ENCODE measurements at places on chromosomes 5 and 9. TPM values are rescaled to one million over a fixed set of nuclear protein-coding genes. Genes with fewer than 3 reads are reported as not detected.

DNA sequence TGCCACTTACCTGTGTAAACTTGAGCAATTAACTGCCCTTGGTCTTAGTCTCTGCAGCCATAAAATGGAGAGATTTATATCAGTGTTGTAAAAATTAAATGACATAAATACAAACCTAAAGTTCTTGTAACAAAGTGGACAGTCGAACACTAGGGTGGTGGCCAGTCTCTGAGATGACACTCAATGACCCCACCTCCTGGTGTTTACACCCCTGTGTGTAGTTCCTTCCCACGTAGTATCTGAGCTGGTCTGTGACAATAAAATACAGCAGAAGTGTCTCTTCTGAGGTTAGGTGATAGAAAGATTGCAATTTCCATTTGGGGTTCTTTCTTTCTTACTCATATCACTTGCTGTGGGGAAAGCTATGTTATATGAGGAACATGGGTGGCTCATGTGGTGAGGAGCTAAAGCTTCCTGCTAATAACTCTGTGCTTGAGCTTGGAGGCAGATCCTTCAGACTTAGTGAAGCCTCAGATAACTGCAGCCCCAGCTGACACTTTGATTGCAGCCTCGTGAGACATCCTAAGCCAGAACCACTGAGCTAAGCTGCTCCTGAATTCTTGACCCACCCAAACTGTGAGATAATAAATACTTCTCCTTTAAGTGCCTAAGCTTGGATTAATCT, 173.4 kb upstream of the CHD1 start:
- no peak for DNase-seq

DNA sequence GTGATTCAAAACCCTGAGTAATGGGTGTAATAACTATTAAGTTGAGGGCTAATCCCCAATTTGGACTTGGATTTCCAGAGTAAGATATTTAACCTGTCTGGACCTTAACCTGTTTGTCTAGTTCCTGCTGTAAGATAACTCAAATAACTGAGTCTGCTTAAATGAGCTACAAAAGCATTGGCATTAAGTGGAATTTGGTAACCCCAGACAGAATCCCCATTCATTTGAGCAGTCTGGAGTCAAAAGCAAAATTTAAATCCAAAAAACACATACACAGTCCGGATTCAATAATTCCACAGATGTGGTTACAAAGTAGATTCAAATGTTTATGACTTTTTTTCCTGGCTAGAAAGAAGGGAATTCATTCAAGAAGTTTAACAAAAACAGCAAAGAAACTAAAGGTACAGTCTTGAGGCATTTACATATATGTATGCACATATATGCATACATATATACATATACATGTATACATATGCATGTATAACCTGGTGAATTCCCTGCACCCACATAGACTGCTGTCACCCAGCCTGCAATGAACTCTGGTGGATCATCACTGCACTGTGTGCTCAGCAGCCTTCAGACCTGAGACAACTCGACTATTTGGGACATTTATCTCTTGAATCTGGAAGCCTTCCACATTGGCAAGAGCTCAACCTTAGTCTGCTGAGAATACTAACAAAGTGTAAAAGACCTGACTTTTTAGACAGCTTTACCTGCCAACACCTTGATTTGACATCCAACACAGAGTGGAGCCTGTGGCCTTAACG, 205.4 kb downstream of the LURAP1L start:
- DNase-seq: no peak

GRCh38 chr9:91949392-91949945, 559 bp downstream of the ROR2 start:
- DNase-seq: peak; percentile 65

DNA sequence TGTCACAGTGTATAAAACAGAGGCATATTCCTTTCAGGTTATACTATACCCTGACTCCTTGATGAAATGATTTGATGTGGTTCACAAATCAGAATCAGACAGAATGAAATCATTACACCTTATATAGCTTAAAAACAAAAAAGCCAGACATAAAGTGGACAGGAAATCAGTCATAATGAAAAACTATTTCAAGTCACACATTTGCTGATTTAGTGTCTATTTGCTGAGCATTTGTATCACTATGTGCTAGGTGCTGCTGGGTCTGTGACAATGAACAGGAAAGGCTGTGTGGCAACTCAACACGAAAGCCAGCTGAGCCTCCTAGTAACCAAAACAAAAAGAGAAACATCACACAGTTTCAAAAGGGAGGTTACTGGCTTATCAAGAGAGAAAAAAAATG, 194.0 kb downstream of the EFNA5 start:
- DNase-seq: peak; percentile 51

GRCh38 chr5:54645882-54646355, 128.4 kb downstream of the SNX18 start:
- no peak for DNase-seq

- DNase-seq: no peak
These were observed 4.8 kb downstream of the USP20 start for GRCh38 chr9:129840034-129840433.

- no peak for DNase-seq
These were observed 534 bp upstream of the SAPCD2 start for GRCh38 chr9:137070906-137071275.

- no peak for DNase-seq
These were observed 63.9 kb downstream of the KIAA1958 start for GRCh38 chr9:112550531-112550930.

DNA sequence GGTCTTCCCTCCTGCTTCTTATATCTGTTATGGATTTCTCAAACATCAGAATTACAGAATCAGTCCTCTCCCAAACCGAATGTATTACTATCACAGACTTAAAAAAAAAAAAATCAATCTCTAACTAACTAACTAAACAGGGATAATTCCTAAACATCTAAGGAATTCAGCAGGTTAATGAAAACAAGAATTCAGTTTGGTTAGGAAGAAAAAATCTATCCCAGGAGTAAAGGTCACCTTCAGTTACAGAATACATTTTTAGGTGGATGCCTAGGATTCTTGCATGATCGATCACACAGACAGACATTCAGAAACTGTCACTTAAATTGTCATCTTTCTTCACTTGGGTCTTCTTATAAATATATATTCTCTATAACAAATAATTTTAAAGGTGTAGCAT, 11.5 kb downstream of the PTAR1 start:
- DNase-seq: no peak

DNA sequence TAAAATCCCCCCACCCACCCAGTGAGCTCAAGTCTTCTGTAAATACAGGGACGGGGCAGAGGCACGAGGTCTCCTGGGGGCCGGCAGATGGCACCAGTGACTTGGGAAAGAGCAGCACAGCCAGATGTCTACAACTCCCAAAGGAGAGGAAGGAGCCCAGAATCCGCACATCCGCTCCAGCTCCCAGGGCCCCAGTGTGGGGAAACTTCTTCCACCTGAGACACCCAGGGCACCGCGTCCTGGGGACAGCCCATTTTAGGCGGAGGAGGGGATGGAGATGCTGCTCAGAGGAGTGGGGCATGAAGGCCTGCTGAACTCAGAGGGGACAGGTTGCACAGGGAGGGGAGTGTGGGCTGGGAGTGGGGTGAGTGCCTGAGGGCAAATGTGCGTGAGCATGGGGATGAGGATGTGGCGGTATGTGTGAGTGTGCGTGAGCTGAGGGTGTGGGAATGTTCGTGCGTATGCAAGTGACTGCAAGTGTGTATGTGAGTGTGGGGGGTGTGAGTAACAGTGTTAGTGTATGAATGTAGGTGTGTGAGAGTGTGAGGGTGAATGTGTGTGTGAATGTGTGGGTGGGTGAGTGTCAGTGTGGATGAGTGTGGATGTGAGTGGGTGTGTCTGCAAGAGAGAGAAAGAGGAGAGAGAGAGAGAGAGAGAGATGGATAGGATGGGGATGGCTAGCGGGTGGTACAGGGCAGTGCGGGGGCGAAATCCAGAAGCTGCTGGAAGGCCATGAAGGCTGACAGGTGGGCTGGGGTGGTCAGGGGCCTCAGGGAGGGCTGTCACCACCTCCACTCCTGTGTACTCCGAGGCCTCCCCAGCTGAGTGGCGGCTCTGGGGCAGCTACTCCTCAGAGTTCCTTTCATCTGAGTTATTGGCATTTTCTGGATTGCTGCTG, 63.5 kb downstream of the DUSP1 start:
- peak; percentile 87 for DNase-seq

GRCh38 chr5:14998491-14998890, 126.9 kb upstream of the ANKH start:
- DNase-seq: no peak

DNA sequence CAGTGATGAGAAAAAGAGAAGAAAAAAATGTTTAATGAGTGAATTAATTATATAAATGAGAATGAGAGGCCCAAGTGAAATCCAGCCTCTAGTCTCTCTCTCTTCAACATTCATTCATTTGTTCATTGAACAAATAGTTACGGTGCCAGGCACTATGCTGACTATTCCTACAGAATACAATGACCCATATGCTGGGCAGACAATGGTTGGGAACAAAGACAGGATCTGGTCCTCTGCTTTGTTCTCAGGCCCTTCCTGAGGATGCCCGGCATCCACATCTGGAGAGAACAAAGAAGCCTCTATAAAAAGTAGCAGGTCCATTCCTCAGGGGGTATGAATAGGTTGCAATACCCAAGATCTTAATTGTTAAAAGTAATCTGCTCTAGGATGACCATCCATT, 6.9 kb downstream of the ADAM19 start:
- DNase-seq: no peak

GRCh38 chr5:84255315-84255714, 129.4 kb downstream of the EDIL3 start:
- DNase-seq: peak; percentile 23

GRCh38 chr9:76213751-76214150, 180.5 kb downstream of the RFK start:
- DNase-seq: peak; percentile 17

- DNase-seq: no peak
These were observed 127.1 kb downstream of the ZNF354C start for GRCh38 chr5:179187229-179187678.

GRCh38 chr5:41182666-41183065, 30.7 kb downstream of the C6 start:
- no peak for DNase-seq

- no peak for DNase-seq
These were observed 347.0 kb upstream of the ADAMTSL1 start for GRCh38 chr9:18126831-18127498.

DNA sequence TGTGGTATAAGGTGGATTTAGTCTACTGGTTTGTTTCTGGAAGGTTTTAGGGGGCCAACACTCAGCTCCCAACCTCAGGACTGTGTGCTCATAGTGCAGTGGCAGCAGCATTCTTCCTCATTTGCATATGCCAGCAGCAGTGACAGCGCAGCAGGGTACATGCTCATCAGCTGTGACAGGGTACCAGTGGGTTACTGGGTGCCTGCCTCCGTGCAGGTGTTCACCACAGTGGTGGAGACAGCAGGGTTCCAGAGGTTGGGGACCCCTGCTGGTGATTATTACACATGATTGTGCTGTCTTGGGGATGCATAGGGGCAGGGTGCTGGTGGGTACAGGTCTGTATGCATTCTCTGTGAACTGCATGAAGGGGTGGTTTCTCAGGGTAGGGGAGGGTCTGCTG, 45.5 kb upstream of the IFNE start:
- DNase-seq: no peak

- DNase-seq: no peak
These were observed 10.0 kb downstream of the CMBL start for GRCh38 chr5:10297646-10298204.

DNA sequence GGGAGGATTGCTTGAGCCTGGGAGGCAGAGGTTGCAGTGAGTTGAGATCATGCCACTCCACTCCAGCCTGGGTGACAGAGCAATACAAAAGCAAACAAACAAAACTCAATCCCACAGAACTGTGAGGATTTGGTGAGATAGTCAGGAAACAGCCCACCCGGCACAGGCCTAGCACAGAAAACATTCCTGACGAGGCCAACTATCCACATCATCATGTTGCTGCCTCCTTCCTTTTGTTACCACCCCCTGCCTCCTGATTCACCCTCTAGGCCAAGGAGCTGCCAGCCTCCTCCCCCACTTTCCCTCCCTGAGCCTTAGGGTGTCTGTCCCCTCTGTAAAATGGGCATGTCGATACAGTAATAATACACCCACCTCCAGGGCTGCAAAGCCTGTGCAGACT, 39.0 kb downstream of the STK10 start:
- DNase-seq: peak; percentile 69

GRCh38 chr5:179731791-179732411, 721 bp upstream of the MAML1 start:
- DNase-seq: peak; percentile 62

Gene FBN2
- total RNA-seq: 19.1 TPM

Gene TXNDC8
- not detected for total RNA-seq

Gene ISCA1
- total RNA-seq: 53.1 TPM

Gene NDUFS6
- total RNA-seq: 74.7 TPM

Gene DOCK2
- 9.3 TPM for total RNA-seq

Gene SOX30
- total RNA-seq: 0.11 TPM

Gene SMIM33
- total RNA-seq: not detected

Gene STC2
- total RNA-seq: 144 TPM

Gene RPP25L
- total RNA-seq: 30.8 TPM

Gene SPINK7
- total RNA-seq: not detected

Gene CPLANE1
- 5.1 TPM for total RNA-seq

Gene CMYA5
- 0.17 TPM for total RNA-seq

Gene SLC26A2
- total RNA-seq: 11.1 TPM

All from Daoy (cell line).